CD4-positive, alpha-beta memory T cell (primary cell): ENCODE measurements at places on chromosomes 2 and 18. TPM values are rescaled to one million over a fixed set of nuclear protein-coding genes. Genes with fewer than 3 reads are reported as not detected.
A peak's percentile ranks its signal among the peaks of the same experiment; 100 is the strongest.

Gene CRYGB
- total RNA-seq, result not detected

Gene FBXO15
- total RNA-seq, result 2.6 TPM

Gene UGT1A5
- not detected for total RNA-seq

Gene CNOT9
- total RNA-seq, result 53.9 TPM

Gene RFTN2
- total RNA-seq, result not detected

GRCh38 chr2:241559323-241560161 lies 997 bp downstream of the BOK start:
- no peak for DNase-seq

DNA sequence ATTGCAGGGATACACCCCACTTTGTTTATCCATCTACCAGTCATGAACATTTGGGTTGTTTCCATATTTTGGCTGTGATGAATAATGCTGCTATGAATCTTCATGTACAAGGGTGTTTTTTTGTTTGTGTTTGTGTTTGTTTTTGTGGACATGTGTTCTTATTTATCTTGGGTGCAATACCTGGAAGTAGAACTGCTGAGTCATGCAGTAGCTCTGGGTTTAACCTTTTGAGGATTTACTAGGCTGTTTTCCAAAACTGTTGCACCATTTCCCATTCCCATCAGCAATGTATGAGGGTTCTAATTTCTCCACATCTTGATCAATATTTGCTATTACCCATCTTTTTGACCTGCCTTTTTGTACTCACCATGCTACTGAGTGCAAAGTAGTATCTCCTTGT lies 140.0 kb upstream of the CYP1B1 start:
- DNase-seq, result no peak

GRCh38 chr18:74299746-74300145 lies 8.0 kb upstream of the CYB5A start:
- DNase-seq, result no peak

DNA sequence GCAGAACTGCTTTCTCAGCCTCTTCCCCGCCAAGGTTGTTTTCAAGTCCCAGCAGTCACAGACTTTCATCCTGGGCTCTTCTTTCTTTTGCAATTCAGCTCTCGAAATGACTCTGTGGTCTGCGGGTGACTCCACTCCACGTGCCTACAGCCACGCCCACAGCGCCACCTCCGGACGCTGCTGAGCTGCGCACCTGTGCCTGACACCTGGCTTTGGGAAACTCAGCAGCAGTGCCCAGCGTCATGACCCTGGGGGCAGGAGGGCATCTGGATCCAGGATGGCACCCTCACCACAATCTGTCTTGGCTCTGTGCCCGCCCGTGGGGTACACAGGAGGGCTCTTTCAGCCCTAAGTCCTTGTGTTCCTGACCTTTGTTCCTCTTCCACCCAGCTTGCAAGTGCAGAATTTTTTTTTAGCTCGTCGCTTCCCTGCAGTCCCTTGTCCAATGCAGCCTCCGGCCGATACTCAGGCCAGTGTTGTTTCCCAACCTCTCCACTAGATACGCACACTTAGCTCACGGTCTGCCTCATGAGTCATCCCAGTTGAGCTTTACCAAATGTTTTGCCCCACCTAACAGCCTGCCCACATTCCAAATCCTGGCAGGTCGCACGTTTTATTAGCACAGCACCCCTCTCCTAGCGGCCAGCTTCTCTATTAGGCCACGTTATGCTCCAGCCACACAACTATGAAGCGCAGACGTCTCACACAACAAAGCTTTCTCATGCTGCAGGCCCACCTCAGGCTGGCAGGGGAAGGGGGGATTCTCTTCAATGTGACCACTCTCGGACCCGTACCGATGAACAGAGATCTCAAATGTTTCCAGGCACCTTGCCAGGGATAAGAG lies 6.5 kb upstream of the CAPN10 start:
- peak; percentile 83 for DNase-seq

- peak; percentile 6 for DNase-seq
These were observed 36.0 kb downstream of the FARP2 start for GRCh38 chr2:241391892-241392665.

DNA sequence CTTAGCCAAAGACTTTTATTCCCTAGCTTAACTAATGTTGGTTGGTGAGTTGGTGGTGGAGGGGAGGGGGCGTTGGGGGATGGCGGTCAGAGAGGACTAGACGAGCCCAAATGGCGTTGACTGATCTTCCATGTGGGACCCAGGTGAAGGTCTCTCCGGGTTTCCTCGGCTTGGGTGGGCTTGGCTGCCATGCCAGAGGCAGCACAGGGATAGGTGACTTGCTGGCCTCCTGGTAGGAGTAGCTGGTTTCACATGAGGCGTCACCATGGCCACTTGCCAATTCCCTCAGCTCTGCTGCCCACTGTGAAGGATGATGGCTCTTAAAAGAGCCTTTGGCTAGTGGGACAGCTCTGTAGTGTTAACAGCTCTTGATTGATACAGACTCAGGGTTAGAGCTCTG lies 1337.0 kb upstream of the FAM98A start:
- DNase-seq, result no peak

DNA sequence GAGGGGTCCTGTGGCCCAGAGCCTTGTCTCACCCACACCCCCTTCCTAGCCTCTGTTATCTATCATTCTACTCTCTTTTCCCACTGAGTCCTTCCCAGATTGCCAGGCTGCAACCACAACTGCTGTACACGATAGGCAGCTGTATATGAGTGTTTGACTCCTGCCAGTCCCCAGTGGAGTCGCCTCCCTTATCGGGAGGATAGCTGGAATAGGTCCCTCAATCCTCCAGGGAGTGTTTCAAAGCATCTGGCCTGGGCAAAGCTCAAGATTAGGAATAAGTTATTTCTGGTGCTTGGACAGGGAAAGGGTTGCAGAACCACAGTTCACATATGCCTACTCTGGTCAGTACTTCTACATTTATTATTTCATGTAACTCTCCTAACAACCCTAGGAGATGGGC lies 4.8 kb downstream of the MSGN1 start:
- DNase-seq, result no peak

DNA sequence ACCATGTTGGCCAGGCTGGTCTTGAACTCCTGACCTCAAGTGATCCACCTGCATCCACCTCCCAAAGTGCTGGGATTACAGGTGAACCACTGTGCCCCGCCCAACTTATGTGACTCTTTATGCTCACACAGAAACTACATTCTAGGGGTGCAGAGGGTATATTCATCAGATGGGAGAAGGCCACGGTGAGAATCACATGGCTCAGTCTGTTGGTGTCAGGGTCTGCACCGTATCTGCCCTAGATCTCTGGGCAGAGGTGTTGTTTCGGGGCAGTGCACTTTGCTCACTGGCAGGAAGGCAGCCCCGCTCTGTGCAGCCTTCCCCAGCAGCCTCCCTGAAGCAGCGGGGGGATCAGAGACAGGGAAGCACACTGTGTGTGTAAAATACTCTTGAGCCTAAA lies 76.4 kb downstream of the SH3RF3 start:
- DNase-seq, result no peak

GRCh38 chr2:46196871-46197462 lies 100.2 kb upstream of the EPAS1 start:
- DNase-seq, result no peak

DNA sequence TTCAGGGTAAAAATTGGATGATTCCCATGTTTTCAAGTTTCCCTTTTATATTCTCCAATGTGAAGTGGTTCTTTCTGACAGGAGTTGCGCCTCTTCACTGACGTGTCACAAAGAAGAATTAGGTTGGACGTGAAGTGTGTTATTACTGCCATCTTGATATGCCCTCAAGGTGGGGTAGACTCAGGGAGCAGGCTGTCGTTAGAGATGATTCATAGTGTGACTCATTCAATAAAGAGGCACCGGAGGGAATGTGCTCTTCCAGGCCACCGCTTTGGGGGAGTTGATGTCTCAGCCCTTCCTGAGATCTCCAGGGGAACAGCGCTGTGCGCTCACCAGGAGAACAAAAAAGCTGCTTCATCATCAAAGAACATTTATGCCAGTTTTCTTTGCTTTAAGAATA lies 3.6 kb upstream of the DGKD start:
- DNase-seq, result no peak

GRCh38 chr2:166921261-166921896 lies 33.1 kb downstream of the XIRP2 start:
- no peak for DNase-seq

DNA sequence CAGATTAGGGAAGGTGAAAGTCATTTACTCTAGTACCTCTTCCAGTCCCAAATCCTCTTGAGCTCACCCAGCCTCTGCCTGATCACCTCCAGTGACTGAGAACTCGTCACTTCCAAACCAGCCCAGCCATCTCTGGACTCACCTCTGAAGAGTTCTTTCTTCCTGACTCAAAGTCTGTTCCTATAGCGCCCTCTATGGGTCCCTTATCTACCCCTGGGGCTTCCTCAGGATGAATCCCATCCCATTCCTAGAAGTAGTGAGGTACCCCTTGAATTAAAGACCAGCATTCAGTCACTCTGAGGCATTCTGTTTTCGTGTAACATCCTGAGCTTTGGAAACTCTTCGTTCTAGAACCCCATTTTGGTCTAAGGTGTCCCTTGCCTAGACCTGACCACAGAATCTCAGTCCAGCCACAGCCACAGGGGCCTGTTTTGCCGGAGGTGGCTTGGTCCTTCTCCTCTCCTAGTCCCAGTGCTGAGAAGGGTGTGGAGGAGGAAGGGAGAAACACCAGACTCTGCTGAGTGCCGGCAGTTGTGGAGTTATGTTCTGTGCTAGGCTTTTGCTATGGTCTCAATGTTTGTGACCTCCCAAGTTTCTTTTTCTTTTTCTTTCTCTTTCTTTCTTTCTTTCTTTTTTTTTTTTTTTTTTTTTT lies 32.7 kb downstream of the SIX3 start:
- no peak for DNase-seq

GRCh38 chr18:76474824-76475223 lies 20.2 kb downstream of the ZNF516 start:
- DNase-seq, result no peak

DNA sequence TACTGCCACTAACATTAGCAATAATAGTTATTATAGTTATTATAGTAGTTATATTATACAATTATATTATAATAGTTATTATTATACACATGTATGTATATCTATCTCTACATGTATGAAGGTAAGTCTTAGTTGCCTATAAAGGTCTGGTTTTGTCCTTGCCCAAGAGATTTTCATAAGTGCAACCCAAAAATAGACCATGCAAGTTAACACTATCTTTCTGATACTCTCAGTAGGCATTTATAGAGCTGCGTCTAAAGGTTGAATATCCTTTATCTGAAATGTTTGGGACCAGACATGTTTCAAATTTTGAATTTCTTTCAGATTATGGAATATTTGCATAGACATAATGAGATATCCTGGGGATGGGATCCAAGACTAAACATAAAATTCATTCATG lies 175.4 kb downstream of the MEMO1 start:
- DNase-seq, result no peak

GRCh38 chr18:56470406-56471351 lies 167.7 kb downstream of the TXNL1 start:
- DNase-seq, result no peak

DNA sequence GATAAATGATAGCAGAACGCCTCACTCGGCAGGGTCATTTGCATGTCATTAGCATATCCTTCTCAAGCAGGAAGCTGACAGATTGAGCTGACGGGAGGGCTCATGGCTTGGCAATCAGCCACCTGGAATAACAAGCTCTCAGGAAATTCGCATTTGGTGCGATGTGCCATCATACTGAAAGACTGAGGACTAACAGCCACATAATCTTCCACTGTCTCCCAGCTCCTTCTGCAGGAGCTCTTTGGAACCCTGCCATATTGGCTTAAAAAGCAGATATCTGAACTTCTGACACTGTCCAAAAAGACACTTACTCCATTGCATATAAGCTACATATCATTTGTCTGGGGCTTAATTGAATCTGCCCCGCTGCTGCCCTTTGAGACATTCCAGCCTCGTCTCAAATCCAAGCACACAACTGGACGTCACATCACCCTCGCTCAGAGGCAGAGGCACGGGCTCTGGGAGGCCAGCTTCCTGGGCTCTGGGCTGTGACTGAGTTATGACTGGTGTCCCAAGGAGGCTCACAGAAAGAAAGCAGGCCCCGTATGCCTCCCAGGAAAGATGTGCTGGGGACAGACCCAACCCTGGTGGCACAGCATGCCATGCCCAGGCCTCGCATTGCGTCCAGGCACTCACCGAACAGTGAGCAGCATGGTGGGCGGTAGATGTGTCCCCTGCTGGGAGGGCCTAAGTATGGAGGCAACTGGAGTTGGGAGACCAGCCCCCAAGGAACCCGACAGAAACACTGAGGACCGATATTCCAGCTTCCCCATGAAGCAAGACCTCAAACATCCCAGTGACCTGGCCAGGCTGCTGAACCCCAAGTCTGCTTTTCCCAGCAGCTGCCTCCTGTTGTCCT lies 228.0 kb downstream of the ATAD2B start:
- no peak for DNase-seq

GRCh38 chr18:62745089-62745751 lies 29.9 kb downstream of the PHLPP1 start:
- DNase-seq, result no peak

- DNase-seq, result no peak
These were observed 20.6 kb downstream of the STPG4 start for GRCh38 chr2:47134386-47135090.

- DNase-seq, result no peak
These were observed 88.5 kb upstream of the CCDC150 start for GRCh38 chr2:196551014-196551413.

GRCh38 chr2:201228271-201228911 lies 31.9 kb upstream of the CASP8 start:
- no peak for DNase-seq

DNA sequence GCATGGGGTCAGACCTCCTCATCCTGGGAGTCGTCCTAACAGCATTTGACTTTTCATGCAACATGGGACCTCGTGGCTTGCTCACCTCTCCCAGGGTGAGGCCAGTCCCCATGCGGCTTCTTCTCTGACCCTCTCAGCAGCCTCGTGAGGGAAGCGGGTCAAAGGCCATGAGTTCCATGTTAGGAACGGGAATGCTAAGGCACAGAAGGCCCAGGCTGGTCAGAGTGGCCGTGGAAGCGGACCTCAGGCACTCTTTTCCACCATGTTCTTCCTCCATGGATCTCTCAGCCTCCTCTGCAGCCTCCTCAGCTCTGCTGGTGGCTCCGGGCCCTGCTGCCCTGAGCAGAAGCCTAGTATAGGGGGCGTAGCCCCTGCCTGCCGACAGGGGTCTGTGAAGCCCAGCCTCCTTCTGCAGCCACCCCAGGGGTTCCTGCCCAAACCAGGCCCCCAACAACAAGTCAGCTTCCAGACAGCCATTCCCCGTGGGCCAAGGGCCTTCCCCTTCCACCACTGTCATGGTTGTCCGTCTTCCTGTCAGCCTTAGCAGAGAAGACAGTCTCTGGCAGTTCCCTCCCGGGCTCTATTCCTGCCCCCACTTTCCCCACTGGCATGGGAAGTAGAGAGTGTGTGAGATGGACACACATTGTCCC lies 60.0 kb upstream of the OTOF start:
- no peak for DNase-seq

GRCh38 chr2:180970016-180970415 lies 10.4 kb upstream of the UBE2E3 start:
- no peak for DNase-seq
